Endothelial cell of umbilical vein (primary cell): ENCODE measurements at places on chromosomes 3 and 15. TPM values are rescaled to one million over a fixed set of nuclear protein-coding genes. Genes with fewer than 3 reads are reported as not detected.

The CYFIP1 gene
- 67.4 and 81.4 TPM in 2 replicates for polyA plus RNA-seq

GRCh38 chr3:61805510-61806080 lies 244.2 kb downstream of the PTPRG start:
- no peaks in the 10 kb centered on the region for H3K4me1 ChIP-seq
- no peaks in the 10 kb centered on the region for H3K36me3 ChIP-seq
- DNase-seq: no peak
- H3K27ac ChIP-seq: no peak overlapping the region
- no peaks in the 10 kb centered on the region for H3K27me3 ChIP-seq

DNA sequence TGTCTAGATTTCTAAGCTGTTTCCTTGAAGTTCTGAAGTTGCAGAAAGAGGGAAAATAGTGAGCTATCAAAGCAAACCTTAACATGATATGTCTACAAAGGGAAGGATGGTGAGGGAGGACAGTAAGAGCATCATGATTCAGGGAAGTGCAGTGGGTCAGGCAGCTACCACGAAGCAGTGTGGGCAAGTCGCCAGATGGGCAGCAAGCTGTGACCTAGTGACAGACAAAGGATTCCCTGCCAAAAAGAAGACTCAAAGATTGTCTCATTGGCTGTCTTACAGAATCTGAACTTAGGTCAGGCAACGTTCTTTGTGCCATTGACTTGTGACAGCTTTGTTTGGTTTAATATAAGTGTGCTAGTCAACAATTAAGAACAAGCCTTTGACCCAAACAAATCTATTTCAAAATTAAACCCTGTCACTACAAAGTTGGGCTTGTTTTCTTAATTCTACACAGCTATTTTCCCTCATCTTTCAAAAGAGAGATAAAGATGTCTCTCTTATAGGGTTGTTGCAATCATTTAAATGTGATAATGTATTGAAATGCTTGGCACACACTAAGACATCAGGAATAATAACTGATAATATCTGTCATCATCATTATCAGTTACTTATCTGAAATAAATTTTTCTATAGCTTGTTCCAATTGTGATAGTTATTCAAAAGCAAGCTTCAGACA lies 153.3 kb downstream of the ECT2 start:
- no peak for DNase-seq
- no peak overlapping the region for H3K4me3 ChIP-seq
- no peaks in the 10 kb centered on the region for H3K27me3 ChIP-seq
- no peaks in the 10 kb centered on the region for H3K36me3 ChIP-seq
- H3K4me1 ChIP-seq: peaks cover 18% of the 10 kb centered on the region
- H3K27ac ChIP-seq: no peak overlapping the region

The MASP1 gene
- polyA plus RNA-seq: 0.50 and 0.75 TPM in 2 replicates

The DTWD1 gene
- polyA plus RNA-seq: 3.0 and 4.6 TPM in 2 replicates
